ENCODE measurements at places on chromosomes 2 and 18.

DNA sequence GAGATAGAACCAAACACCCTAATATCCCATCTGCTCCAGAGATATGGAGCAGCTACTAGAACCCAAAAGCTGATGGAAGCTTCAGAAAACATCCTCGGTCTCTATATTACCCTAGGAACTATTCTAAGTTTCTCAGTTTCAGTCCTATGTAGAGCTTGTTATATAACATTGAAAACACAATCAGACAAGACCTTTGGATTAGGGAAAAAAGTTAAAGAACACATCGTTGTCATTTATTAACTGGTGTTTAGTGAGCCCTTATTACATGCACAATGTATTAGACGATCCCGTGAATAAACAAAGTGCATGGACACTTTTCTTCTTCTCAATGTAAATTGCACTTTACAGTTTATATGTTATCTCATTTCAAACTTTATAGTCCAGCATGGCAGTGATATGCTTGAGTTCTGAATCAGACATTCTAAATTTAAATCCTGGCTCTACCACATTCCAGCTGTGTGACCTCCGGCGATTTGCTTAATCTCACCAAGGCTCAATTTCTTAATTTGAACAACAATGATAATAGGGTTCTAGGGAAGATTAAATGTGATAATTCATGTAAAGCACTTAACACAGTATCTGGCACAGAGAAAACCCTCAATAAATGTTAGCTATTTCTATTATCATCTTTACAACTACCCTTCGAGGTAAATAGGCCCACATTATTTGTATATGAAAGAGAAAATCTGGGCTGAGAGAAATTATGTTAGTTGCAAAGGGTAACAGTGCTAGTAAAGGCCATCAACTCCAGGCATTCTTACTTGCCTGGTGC lies 83.6 kb upstream of the PIK3C3 start:
- DNase-seq: no peak

- no peak for DNase-seq
Observed at GRCh38 chr18:58375051-58375450, 253.8 kb downstream of the ALPK2 start.

DNA sequence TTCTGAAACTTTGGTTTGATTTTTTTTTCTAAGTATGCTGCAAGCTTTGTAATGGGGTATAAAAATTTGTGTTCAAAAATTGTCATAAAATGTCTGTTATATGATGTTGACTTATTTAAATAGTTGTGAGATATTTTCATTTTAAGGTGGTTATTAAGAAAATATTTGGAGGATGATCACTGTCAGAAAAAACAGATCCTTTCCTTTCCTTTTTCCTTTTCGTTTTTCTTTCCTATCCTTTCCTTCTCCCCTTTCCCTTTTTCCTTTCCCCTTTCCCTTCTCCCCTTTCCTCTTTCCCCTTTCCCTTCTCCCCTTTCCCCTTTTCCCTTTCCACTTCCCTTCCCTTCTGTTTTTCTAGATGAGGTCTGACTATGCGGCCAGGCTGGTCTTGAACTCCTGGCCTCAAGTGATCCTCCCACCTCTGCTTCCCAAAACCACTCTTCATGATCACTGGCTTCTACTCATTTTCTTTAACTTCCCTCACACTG lies 640.5 kb downstream of the PLCL1 start:
- DNase-seq: no peak

DNA sequence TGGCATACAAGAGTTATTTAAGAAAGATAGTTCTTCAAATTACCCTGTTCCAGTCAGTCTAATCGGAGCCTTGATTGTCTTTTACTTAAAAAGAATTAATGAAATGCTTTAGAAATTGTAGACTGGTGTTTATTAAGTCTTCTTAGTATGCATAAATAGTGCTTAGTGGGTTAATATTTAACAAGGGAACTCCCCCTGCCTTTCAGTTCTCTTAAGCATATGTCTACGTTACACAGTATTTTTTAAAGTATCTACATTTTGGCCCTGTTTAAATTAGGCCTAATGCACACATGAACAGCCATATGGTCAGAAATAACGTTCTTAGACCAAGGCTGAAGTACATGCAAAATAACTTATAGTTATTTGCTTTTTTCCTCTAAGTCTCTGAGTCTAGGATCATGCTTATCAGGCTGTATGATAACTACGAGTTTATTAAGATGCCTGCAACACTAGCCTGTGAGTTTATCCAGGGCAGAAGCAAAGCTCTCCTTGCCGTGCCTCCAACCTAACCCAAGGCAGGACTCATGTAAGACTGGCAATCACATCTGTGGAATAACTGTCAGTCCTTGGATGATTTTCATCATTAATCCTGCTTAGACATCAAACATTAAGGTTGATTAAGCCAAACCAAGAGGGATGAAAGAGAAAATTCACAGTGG lies 6.7 kb downstream of the BCL2 start:
- DNase-seq: no peak

DNA sequence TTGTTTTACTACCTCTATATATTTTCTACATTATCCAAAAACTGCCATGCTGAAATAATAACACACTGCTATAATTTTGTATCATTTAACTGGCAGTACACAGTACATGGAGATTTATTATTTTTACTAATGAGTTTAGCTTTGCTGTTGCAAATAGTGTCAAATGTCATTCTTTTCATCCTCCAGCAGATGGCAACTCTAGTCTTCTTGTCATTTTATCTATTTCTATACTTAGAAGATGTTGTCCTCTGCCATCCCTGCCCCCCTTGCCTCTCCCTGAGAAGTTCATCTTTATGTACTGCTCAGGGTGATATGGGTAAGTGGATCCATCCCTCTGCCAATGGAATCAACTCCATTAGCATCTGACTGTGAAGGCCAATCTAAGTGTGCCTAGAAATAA lies 21.7 kb upstream of the LRRTM1 start:
- DNase-seq: no peak

DNA sequence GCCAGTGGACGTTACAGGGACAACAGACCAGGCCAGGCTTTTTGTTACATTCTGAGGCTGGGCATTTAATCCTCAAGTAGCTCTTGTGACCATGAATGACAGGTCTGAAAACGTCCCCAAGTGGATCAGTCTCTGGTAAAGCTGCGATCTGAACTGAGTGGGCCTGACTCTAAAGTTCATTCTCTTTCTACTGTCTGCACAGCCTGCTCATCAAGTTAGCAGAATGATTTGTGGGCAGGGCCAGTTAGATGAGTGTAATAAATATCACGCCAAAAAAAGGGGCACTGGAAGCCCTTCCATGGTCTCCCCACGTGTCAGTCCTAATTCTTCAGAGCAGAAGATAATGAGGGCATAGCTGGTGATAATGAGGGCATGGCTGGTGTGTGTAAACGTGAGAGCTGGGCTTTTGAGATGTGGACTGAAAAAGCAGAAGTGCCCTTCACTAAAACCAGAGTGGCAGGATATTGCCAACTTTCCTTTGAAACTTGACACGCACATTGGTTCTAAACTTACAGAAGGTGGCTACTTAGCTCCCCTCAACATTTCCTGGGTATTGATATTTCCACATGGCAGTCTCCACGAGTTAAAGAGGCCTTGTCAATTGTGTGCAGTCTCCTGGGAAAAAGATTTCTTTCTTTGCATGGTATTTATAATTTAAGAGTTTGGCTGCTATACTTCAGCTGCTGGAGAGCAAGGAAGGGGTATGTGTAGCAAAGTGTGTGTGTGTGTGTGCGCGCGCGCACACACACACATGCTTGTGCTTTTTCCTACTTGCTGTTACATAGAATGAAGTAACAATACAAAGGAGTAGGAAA lies 72.7 kb upstream of the LYPD6B start:
- no peak for DNase-seq

GRCh38 chr2:20357638-20358389 lies 7.2 kb upstream of the PUM2 start:
- no peak for DNase-seq

GRCh38 chr2:41737888-41738287 lies 309.9 kb upstream of the PKDCC start:
- DNase-seq: no peak

GRCh38 chr2:14306268-14306861 lies 326.2 kb upstream of the LRATD1 start:
- no peak for DNase-seq

GRCh38 chr2:134611316-134611715 lies 107.5 kb downstream of the TMEM163 start:
- no peak for DNase-seq

DNA sequence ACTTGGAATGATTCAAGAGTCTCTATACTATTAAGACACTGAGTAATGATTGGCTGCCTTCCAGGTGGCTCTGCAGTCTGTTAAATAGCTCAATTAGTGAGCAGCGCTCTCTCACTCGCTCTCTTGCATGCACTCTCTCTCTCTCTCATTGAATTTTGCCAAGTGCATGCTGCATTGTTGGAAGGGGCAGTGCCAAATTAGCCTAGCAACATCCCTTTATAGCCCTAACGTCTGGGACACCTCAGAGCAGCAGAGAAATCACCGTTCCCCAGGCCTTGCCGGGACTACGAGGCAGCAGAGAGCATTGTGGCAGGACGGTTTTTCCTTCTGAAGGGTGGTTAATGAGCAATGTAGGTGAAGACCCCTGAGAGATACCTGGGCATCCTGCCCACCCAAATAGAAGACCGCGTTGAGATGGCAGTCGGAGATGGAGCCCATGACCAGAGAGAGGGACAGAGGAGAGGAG lies 447.6 kb upstream of the POU3F3 start:
- DNase-seq: no peak

GRCh38 chr2:138454761-138455160 lies 46.8 kb upstream of the SPOPL start:
- DNase-seq: no peak

GRCh38 chr2:65282477-65283053 lies 54.9 kb downstream of the ACTR2 start:
- no peak for DNase-seq

DNA sequence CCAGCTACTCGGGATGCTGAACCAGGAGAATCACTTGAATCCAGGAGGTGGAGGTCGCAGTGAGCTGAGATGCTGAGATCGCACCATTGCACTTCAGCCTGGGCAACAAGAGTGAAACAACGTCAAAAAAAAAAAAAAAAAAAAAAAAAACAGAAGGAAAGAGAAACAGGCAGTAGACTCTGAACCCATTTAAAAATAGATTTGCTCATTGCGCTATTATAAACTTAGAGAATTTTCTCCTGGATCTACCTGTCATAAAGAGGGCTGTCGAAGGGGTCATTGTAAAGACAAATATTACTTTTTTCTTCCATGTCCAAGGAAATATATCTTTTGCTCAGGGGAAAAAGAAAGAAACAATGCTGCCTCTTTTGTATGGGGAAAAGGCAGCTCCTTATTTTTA lies 425.0 kb upstream of the ID2 start:
- no peak for DNase-seq

DNA sequence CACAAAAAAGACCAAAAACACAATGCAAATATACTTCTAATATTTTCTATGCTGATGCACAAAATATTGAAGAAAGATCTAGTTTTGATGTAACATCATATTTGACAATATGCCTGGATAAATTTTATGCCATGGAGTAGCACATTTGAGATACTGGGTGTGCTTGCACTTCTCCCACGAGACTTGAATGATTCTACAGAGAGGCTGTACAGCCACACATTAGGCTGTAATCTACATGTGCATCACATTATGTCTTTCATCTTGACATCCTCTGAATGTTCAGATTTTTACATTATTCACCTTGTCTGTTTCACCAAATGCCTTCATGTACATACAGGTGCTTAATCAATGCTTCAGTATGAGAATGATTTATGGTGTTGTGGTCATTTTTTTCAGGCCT lies 756.4 kb upstream of the CDH7 start:
- DNase-seq: no peak
